Activated CD4-positive, CD25-positive, alpha-beta regulatory T cell (primary cell): ENCODE measurements at places on chromosomes 1 and 21.

DNA sequence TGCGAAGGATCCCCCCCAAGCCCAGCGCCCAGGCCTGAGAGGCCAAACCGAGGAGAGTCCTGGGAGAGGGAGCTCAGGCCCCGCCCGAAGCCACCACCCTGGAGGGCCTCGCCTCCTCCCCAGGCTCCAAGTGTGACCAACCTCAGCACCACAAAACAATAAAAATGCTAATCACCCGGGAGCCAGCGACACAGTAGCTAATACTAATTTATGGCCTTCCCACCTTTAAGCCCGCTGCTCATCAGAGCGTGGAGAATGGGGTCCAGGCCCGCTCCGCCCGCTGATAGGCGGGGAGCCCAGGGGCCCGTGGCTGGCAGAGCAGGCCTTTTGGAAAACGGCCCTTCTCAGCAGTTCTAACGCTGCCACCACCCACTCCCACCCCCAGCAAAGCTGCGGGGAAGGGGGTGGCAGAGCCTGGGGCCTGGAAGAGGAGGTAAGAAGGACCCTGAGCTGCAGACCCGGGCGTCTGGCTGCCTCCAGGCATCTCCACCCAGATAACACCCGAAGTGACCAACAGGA, 20.4 kb upstream of the TAS1R2 start:
- no peak for DNase-seq

- DNase-seq: no peak
Observed at GRCh38 chr1:19559641-19560040, 74.3 kb upstream of the CAPZB start.

DNA sequence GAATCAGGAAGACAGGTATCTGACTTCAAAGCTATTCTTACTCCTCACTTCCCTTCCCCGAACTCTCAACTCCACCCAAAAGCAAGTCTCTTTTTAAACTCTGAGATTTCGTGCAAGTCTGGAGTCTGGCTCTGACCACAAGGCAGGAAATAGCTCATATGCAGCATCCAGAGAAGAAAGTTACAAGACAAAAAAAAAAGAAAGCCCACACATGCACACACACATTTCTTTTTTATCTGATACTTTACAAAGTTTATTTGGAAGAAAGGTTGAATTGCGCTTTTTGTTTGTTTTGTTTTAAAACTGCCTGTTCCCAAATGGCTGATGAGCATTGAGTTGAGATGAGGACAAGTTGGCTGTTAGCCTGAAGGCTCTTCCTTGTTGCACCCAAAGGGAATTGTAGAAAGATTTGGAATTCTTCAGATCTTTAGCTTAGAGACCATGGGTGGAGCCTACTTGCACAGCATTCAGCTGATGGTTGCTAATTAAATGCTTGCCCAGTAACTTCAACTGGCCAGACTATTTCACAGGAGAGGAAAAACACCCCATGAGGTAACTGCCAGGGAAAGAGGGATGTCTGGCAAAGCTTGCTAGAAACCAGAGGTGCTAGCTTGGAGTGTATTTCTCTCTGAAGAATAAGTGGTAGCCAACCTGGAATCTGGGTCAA, 490.3 kb downstream of the TTLL7 start:
- no peak for DNase-seq

DNA sequence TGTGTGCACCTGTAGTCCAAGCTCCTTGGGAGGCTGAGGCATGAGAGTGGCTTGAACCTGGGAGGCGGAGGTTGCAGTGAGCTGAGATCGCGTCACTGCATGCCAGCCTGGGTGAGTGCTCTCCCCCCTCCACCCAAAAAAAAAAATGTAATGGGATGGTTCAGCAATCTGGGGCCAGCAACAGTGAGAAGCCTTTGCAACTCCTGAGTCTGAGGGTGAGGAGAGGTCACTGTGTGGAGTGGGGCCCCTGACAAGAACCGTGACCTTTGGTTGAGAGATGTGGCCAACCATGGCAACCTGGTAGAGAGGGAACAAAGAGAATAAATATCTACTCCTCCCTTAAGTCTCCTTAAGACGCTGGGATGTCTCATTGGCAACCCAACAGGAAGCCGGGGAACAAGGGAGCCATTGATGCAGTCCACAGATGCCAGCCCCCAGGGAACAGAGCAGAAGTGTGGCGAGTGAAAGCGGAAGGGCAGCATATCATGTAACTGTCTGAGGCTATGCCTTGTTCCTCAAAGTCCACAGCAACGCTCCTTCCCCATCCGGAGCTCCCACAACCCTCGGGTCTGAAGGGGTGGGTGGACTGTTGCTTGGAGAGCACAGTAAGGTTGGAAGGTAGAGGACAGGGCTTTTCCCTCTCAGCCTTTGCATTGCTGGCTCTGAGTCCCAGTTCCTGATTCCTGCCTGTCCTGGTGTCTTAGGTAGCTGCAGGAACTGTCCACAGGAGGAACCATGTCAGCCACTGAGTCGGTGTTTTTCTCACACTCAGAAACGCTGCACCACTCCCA, 8.3 kb downstream of the TRNP1 start:
- no peak for DNase-seq

GRCh38 chr1:2539312-2539907, 9.3 kb upstream of the HES5 start:
- no peak for DNase-seq

DNA sequence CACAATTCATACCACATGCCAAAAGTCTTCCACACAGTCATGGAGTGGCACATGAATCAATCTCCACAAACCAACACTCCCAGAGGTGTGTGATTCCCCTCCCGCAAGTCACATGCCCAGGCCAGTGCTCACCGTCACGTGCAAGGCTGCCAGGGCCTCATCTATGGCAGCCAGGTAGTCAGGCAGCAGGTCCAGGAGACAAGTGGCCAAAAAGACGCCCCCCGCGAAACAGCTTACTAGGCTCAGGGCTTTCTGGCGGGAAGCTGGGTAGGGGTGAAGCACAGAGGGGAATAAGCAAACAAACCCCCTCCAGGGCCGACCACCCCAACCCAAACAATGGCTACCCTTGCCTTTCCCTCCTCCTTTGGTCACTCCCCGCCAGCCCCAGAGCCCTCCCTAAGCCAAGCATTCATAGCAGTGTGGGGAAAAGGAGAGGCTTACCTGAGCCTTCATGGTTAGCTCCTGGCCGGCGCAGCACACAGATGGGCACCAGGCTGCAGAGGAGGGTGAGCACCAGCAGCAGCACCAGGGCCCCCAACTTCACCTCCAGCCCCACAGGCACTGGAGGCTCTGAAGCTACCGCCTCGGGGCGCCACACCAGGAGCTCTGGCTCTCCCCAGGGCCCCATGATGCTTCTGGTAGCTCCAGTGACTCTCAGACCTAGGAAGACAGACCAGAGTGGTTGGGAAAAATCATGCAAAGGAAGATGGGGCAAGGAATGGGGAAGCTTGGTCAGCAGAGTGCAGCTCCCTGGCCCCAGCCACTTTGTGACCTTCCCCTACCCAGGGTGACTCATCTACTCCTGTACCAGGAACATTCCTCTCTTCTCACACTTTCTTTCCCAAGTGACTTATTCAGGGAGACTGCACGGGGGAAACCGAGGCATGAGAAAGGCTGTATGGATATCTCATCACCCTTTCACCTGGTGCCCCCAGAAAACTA, 978 bp downstream of the SLC39A1 start:
- DNase-seq: no peak

DNA sequence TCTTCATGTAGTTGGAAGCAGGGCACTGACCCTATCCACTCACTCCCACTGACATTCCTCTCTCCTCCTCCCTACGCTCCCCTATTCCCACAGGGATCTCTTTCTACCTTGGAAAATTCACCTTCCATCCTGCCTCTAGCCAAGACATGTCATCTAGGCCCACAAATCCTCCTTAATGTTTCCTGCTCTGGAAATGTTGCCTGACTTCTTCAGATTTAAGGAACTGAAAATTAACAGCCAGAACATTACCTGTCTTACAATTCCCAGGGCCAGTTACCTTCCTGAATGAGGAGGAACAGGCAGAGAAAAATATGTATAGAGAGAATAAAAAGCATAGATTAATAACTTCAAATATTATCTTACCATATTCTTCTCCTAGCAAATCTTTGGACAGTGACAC, 147.3 kb downstream of the MRPL39 start:
- DNase-seq: no peak

GRCh38 chr1:22120469-22120790, 22.5 kb downstream of the WNT4 start:
- DNase-seq: no peak

DNA sequence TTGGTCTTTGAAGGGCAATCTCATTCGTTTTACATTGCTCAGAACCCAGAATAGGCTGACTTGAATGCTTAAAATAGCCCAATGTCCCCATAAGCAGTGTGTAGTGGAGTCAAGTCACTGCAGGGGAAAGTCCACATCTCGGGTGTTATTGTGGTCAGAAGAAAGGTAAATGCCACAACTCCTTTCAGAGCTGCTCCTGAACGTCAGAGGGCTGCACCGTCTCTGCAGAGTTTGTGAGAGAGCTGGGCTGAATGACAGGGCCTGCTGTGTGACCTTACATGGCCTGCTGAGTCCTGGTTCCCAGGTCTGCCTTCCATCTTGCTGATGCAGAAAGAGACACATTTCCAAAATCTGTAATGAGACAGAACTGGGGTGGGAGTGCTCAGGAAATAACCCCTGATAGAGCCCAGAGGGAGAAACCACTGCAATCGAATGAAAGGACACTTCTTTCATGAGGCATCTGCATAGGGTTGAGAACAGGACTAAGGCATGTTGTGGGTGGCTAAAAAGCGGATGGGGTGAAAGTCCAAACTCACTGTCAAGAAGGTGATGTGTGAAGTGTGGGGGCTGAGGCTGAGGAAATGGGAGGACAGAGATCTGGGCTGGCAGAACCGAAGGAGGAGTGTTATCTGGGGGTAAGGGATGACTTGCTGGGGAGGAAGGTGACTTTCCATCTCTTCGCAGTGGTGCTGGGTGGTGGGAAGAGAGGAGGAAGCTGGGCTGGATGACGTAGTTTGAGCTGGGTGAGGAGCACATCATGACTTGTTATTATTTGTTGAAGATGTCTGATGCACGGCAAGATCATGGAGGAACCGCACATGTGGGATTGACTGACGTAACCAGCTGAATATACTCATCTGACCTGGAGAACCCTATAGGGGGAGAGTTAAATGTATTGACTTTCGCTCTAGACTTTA, 33.7 kb downstream of the XCL2 start:
- DNase-seq: no peak

DNA sequence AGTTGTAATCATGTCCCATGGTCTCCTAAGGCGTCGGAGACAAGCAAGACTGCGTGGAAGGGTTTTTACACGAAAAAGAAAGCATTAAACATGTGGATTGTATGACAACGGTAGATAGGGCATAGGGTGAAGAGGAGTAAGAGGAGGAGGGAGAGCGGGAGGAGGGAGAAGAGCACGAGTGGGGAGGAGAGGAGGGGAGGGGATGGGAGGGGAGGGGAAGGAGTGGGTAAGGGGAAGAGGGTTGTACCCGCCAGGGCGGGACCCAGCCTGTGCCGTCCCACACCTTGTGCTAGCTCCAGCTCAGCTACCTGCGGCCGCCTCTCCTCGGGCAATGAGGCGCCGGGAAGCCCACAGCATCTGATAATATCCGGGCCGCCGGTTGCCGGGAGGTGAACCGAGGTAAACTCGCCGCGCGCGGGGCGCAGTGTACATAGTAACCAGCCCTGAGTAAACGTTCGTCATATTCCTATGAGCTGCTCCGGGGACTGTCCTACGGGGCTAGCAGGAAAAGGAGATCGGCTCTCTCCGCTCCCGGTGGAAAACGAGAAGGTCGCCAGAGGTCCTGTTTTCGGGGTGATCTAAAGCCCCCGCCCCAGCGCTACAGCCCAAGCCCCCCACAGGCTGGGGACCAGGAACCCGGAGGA, 449 bp upstream of the RCAN3 start:
- DNase-seq: peak; percentile 68

DNA sequence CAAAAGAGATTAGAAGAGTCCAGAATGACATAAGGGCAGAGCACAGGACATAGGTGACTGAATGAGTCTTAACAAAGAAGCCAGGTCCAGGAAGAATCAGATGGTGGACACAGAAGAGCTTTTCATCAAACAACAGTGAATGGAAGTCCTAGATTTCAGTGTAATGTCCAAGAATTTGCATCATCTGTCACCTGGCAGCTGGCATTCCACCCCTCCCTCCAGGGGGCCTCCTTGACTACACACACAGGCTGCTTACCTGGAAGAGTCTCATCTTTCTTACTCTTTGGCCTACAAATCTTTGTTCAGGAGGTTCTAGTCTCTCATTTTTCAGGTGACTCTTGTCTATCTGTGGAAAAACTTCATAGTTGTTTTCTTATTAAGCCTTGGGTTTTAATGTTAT, 36.2 kb downstream of the GORAB start:
- DNase-seq: no peak

DNA sequence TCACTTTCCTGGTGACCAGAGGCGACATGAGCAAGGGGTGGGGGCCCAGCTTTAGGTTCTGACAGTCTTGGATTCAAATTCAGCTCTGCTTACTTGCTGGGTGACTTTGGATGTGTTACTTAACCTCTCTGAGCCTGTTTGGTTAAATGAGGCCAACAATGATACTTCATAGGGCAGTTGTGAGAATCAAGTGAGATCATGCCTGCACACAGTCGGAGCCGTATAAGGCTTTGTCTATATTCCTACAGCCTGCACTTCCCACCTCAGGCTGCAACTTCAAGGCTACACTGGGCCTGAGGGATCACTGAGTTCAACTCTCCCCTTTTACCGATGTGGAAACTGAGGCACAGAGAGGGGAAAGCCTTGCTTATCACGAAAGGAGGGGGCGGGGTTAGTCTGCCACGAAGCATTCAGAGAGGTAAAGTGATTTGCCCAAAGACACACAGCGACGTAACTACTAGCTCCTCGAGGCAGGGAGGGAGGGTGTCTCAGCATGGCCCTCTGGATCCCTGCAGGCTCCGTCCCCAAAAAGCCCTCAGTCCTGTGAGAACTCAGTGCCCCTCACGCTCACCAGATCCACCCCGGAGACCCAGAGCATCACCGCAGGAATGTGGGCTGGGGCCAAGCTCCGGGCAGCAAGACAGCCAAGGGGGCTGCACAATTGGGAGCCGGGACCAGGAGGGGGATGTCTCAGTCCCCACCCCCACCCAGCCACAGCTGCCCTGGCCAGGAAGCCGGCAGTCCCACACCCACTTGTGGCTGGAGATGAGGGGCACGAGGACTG, 25.0 kb downstream of the SDC3 start:
- no peak for DNase-seq

DNA sequence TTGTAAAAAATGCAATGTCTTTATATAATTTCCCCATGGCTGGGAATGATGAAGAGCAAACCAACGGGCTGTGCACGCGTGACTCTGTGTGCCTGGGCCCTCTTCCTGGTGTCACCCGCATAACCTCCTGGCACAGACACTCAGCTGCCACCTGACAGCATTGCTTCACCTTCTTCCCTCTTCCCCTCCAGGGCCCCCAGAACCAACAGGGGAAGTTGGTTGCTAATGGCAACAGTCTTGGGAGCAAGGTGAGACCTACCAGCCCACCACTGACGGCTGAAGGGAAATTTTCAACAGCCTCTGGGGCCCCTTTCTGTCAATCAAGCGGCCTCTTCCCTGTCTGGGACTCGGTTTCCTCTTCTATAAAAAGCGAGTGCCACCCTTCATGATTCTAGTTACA, 33.2 kb downstream of the SSBP3 start:
- no peak for DNase-seq

- no peak for DNase-seq
Observed at GRCh38 chr1:171248841-171249240, 547 bp downstream of the FMO1 start.

- DNase-seq: peak; percentile 45
Observed at GRCh38 chr1:22053017-22053860, 730 bp downstream of the CDC42 start.
